Fibroblast of upper back skin (primary cell): ENCODE measurements at places on chromosomes 4 and X.

GRCh38 chr4:147855571-147856009, 123.7 kb downstream of the ARHGAP10 start:
- no peak for DNase-seq

DNA sequence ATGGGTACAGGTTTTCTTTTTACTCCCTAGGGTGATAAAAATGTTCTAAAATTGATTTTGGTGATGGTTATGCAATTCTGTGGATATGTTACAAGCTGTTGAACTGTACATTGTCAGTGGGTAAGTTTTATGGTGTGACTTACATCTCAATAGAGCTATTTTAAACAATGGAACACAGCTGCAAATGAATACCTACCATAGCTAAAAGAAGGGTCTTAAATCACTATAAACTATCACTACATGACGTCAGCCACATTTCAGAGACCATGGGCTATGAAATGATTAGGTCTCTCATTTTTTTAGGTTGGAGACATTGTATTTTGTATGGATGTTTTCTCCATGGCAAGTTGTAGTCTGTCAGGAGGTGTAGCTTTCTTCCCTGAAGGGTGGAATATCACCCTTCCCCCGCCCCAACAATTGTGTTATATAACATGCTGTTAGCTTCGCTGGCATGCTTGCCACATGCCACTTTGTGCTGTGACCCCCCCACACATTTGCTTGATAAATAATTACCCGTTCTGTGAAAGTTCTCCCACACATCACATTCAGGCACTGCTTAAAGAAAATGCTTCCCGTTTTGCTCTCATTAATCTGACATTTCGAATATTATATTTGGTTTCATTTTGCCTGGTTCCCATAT, 159.7 kb downstream of the ARHGAP10 start:
- peak; percentile 42 for DNase-seq

DNA sequence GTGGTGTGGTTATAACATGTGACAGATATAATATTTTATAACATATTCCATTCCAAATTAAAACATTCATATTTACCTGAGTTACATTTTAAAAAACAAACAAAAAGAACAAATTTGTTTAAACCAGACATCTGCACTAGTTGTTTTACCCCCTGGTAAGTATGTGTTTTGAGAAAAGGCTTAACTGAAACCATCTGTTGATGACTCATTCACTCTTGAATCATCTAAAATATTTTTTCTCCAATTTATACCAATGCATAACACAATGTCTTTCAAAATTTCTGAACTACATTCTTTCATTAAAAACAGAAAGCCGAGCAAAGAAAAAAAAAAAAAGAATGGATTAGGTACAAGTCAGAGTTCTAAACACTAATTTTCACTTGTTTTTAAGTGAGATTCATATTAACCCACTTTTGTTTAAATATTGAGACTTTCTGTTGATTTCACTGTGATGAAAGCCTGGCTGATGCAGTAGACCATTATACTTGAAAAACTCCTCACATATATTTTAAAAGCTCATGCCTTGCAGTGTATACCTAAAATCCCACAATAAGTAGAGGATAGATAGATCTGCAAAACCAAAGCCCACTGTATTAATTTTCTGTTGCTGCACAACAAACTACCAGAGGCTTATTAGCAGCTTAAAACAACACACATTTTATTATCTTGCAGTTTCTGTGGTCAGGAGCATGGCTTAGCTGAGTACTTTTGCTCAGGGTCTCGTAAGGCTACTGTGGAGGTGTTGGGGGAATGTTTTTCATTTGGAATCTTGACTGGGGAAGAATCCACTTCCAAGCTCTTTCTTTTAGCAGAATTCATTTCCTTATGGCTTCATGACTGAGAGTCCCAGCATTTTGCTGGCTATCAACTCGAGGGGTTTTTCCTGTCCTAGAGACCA, 221.5 kb downstream of the PCDH18 start:
- peak; percentile 92 for DNase-seq

DNA sequence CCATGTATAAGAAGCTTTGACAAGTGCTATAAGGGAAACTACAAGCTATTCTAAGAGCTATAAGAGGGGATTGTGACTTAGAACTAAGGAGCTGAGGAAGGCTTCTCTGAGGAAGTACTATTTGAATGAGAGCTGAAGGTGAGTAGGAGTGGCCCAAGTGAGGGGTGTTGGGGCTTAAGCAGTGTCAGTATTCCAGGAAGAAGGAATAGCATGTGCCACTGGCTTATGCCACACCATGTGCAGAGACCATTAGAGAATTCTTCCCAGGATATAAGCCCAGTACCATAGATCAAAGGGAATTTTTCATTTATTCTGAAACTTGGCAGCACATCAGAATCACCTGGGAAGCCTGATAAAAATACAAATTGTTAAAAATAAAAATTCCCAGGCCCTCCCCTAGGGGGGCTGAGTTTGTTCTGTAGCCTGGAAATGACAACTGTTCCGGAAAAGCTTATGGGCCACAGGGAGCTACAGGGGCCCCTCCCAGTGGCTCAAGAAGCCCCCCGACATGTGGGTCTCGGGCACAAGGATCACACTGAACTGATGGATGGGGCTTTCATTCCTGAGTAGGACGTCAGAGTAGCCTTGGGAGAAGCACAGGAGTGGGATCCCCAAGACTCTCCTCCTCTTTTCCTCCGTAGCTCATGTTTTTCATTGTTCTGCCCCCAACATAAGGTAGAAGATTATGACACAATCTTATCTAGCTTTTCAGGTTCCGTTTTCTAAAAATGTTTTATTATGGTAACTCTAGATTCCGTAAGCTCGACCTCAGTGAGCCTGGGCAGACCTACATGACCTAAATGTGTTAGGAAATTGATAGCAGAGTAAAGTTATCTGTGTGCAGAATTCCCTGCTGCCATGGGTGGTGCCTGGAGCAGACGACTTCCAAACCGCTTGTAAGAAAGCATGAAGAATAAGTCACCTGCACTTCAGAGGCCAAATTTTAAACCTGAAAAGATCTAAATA, 119.3 kb downstream of the AFF1 start:
- DNase-seq, result no peak

DNA sequence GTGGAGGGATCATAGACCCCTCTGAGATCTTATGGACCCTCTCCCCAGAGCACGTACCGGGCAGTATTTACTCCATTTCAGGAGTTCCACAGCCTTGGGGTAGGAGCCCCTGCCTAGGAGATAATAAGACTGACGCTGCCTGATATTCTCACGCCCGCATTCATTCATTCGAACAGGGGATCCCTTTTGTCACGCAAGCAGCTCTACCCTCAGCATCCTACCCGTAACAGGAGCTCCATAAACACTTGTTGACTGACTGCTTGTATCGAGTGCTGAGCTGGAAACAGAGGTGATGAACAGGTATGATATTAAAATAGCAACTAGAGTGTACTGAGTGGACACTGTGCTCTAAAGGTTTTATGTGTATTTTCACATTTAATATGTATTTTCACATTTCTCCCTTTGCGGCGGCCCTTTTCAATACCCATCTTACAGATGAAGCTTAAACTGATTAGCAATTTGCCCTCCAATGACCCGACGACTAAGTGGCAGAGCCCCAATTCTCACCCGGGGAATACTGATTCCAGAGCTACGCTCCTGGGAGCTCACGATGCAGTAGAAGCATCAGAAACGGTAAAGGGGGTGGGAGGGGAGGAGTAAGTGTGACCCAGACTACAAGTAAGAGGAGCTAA, 888 bp downstream of the RAB28 start:
- DNase-seq, result no peak
